NCI-H526 treated with DMSO at 0.1 percent for 48 hours (cell line): ENCODE measurements at places on chromosomes 5 and 9.

GRCh38 chr5:77210964-77211690, 647 bp downstream of the PDE8B start:
- peak; percentile 17 for DNase-seq

GRCh38 chr5:14767735-14768507, 103.4 kb downstream of the OTULIN start:
- DNase-seq = peak; percentile 46

DNA sequence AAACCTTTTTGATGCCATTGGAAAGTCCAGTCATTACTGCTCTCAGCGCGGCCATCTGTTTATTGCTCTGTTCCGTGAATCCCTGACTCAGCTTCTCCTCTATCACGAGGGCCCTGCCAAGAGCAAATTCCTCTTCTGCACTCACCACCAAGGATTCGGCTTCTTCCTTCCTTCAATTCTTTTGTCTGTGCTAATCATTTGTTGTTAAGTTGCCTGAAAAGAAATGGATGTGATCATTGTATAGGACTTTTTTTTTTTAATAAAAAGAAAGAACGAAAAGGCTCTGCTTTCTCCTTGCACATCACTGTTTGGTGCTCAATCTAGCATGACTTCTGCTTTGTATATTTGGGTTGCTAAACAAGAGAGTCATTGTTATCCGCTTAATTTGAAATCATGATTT, 128.7 kb upstream of the PIK3R1 start:
- peak; percentile 70 for DNase-seq

GRCh38 chr9:4280605-4281004, 19.3 kb downstream of the GLIS3 start:
- no peak for DNase-seq

DNA sequence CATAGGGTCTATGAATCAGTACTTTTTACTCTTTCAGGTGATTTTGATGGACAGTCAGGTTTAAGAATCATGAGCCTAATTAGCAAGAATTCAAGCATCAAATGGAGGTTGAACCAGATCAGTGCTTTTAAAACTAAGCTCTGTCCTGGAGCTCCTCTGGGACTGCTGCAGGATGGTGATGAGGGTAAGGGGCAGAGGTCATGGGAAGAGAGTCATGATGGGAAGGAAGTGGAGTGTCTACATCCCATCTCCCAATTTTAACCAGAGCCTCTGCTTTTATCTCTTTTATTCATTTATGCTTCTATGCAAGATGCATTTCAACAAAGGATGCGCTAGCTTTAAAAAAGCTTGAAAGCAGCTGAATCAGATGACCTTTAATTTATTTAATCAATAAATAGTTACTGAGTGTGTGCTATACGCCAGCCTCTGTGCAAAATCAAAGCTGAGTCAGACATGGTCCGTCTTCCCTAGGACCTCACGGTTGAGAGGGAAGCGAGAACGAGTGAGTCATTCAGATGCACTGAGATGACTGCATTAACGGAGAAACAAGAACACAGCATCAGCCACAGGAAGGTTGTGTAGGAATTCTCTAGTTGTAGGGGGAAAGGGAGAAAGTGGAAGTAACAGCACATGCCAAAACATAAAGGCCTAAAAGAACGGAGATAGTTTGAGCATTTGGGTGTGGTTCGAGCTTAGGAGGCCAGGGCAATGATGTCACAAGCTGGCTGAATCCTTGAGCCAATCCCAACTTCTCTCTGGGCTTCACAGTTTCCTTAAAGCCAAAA, 441.6 kb upstream of the BRINP1 start:
- DNase-seq = no peak

GRCh38 chr9:111898331-111899096, 1.9 kb downstream of the UGCG start:
- DNase-seq = no peak

- DNase-seq = no peak
These were observed 326.2 kb upstream of the MSX2 start for GRCh38 chr5:174398171-174398570.

DNA sequence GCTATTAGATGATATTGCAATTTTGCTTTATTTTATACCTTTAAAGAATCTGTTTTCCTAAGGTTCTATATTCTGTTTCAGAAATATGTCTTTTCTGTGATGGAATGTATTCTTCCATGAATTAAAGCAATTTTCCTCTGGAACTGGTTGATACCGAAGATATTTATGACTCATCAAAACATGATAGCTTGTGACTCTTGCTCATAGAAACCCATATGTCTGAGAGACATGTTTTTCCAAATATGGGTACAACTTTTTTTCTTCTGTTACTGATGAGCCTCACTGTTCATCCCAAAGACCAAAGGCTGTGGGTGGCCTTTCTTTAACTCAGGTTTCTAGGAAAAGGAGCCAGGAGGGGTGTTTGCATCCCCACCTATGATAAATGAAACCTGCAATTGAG, 126.1 kb upstream of the PAPPA start:
- DNase-seq = no peak

DNA sequence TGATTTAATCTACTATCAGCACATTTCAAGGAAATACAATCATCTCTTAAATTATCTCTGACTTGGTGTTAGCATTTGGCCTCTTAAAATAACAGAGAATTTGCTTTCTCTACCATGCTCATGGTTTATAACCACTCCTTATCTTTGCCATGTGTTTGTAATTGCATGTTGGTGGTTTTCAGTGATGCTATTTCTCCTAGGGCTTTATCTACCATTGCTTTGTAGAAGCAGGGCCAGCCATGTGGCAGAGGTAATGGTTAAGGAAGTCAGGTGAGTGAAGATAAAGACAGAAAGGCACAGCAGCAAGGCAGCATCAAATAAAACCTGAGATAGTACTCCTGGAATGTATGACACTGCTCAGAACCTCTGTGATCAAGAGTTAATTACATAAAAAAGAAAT, 206.2 kb downstream of the FER start:
- DNase-seq = no peak

GRCh38 chr9:77977210-77977611, 54.4 kb downstream of the GNAQ start:
- no peak for DNase-seq

- DNase-seq = no peak
These were observed 121.7 kb downstream of the EBF1 start for GRCh38 chr5:158978061-158978460.

DNA sequence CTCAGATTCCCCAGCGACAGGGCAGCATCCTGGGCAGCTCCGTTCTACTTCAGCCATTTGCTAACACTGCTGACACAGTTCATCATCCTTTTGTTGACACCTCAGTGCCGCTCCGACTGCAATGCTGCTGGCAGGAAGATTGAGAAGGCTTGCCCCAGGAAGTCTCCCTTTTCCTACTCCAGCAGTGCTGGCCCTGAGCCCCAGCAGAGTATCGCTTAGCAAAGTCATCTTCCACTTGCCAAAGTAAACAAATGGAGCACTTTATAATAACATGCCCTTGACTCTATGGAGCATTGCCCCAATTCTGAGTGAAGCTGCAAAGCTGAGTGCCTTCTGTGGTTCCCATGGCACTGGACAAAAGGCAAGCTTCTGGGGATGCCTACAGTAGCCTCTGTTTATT, 32.2 kb downstream of the PRLR start:
- no peak for DNase-seq

- no peak for DNase-seq
These were observed 21.2 kb downstream of the MEGF9 start for GRCh38 chr9:120692901-120693699.

DNA sequence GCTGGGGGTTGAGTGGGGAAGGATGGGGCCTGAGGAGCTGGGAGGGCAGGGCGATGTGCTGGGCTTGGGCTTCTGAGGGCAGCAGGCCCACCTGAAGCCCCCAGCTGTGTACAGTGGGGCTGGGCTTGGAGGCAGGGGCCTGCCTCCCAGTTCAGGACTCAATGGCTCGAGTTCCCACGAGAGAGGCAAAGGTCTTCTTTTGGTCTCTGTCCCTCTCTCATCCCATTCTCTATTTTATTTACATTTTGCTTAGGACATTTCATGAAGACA, 180.6 kb downstream of the MACROH2A1 start:
- DNase-seq = no peak

DNA sequence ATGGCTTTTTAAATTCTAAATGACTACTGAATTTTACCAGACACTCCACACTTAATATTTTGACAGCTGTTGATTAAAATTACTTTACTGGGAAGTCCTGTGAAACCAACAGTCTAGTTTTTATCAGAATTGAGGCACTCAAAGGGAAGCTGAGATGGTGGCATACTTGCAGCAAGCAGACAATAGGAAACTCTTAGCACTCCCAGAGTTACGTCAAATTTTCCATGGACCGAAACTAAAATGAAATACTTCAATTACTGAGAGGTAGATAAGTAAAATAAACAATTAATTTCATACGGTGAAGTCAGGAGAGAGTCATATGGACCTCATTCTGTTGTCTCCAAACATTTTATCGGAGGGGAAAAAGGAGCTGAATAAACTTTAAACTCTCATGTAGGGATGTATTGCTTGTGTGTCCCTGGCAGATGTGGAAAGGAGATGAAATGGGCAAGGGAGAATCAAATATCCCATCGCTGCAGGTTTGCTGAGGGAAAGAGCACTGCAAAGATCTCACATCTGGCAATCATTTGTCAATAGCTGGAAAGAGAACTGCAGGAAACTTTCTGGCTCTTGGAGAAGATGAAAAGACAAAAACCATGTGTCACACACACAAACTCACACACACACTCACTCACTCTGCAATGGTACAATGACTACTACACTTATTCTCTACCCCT, 189.4 kb downstream of the BNC2 start:
- no peak for DNase-seq

DNA sequence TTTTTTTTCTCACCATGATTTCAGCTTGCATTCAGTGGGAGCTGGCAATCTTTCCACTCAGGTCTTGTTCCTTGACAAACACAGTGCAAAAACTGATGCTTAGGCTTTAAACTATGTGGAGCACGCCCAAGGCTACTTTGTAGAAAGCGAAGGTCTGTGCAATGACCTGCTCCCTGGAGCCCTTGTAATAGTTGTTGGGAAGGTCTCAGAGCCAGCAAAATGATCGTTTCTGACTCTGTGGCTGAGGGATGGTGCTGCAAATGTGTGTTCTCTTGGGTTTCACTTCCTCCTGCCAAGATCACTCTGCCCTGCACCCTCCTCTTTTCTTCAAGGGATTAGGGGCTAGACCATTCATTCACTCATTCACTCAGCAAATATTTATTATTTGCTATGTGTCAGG, 249.7 kb upstream of the MAP3K1 start:
- no peak for DNase-seq

GRCh38 chr5:175123542-175123941, 320.4 kb downstream of the DRD1 start:
- DNase-seq = no peak

DNA sequence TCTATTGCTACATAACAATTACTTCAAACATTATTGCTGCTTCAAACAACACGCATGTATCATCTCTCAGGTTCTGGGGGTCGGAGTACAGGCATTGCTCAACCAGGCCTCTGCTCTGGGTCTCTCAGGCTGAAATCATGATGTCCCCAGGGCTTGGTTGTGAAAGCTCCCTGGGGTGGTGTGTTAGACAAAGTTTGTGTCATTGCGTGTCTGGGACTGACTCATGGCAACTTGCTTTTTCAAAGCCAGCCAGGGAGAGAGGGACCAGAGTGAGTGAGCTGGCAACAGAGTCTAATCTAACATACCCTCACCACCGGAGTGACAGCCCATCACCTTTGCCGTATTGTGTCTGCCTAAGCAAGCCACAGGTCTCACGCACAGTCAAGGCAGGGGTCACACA, 259.2 kb upstream of the NFIL3 start:
- DNase-seq = no peak

- DNase-seq = no peak
These were observed 47.1 kb downstream of the PRELID2 start for GRCh38 chr5:145787996-145788395.

DNA sequence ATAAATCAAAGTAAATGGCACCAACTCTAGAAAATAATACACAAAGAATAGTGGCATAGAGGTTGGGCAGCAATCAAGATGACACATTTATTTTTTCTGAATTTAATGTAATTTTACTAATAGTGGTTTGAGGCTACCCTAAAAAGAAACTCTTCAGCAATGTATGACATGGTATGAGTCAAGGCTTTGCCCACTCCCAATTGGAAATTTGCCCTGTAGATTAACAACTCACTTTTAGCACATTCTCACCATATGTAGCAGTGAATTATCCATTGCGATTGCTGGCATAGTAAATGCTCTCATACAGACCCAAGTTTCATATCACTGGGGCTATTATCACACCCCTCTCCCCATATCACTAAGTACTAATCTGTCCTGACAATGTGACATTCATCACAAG, 832.1 kb upstream of the ZNF608 start:
- DNase-seq = no peak

- no peak for DNase-seq
These were observed 229.8 kb downstream of the BNC2 start for GRCh38 chr9:16640649-16641048.

DNA sequence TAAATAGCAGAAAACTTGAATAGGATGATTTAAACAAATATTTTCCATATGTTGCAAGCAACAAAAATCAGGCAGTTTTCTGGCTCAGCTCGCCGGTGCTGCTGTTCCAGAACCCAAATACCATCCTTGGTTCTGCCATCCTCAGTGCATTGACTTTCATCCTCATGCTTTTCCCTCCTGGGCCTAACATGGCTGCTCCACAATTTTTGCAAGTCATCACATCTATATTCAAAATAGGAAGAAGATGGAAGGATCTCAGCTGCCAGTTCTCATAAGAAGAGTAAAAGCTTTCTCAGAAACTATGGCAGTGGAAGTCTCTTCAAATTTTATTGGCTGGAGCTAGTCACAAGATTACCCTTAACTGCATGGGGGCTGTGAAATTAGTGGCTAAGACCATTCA, 136.7 kb downstream of the STARD4 start:
- DNase-seq = no peak

DNA sequence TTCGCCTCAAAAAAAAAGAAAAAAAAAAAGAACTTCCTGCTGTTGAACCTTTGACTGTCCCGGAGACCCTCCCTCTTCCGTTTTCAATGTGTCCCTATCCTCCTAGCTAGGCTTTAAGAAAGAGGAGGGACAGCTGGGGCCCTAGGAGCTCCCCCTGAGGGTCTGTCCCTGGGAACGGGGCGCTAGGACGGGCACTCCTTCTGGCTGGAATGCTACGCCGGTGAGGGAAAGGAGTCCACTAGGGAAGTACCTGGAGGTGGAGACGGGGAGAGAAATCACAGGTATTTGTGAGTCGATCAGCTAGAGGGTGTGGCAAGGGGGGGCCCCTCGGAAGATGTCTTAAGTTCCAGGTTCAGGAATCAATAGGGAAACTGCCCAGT, 4.6 kb downstream of the SIT1 start:
- DNase-seq = peak; percentile 59

DNA sequence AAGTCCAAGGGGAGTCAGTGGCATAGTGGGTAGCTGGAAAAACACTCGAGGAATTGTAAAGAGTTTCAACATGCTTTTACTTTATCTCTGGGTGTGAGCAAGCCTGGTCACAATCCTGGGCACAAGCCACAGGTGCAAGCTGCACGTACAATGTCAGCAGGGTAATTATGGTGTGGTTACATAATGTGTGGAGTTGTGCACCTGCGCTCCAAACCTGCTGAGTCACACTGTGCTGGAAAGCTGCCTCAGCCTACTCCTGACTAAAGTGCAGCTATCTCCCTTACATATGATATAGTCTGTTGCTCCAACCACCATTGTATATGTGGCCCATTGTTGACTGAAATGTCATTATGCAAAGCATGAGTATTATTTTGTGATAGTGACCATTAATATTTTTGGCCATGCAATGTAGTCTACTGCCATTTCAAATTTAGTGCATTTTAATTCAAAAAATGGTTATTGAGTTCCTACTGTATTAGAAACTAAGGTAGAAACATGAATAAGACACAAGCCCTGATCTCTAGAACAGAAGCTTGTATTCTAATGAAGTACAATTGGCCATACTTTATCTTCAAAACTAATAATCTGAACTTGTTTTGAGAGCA, 160.9 kb upstream of the SLC30A5 start:
- DNase-seq = no peak
